NCI-H2107 (cell line): ENCODE measurements at places on chromosomes 3 and 15.

DNA sequence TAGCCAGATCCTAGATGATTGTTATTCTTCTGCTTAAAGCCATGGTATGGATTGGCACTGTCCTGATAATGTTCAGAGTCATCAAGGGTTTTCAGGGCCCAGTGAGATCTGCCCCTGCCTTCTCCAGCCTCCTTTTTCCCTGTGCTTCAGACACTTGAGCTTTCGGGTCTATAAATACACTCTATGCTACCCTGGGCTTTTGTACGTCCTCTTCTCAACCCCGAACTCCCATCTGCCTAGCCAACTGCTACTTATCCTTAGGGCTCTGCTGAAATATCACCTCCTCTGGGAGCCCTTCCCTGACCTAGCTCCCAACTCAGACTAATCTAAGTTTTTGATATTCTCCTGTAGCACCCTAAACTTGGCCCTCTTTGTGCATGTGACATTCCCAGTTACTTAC is 115.3 kb downstream of the OPA1 start:
- DNase-seq = no peak

GRCh38 chr3:187082758-187083375 is 56.4 kb downstream of the RPL39L start:
- no peak for DNase-seq

DNA sequence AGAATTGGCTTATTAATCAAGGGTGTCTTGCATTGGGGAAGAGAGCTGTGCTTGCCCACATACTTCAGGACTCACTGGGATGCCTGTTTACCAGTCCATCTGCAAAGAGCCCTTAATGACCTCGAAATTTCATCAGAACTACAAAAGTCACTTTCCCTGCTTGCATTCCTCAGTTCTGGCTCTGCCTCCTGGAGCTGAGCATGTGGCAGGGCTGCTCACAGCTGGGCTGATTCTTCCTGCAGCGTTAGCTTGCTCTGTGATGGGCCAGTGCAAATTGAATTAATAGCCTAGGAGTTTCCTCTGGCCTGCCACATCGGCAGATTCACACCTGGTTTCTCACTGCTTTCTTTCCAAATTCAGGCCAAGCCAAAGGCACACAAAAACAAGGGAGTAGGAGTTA is 108.9 kb downstream of the DUT start:
- no peak for DNase-seq

- no peak for DNase-seq
These were observed 2.6 kb downstream of the TRIM71 start for GRCh38 chr3:32820430-32820829.

DNA sequence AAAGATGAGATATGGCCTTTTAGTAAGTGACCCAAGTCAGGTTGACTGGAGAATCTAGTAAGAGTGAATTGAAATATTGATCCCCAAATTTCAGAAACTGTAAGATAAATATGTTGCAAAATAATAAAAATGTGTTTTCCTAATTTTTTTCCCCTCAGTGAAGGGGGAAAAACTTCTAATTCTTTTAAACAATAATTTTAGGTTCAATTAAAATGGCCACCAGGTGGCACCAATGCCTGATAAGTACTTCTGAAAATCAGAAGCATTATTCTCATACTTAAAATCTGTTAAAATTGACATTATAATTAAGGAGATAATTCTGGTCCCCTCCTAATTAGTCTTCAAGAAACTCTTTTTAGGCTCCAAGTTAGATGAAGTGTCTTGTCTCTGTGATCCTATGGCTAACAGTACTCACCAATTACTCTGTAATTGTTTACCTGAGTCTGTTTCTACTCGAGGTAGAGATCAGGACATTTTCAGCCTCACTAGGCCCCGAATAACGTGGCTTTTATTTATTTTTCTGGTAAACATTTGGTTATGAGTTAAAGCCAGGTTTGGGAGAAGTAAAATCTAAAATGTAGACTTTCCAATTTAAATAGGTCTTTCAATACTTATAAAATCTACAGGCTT is 52.6 kb downstream of the NMD3 start:
- DNase-seq = peak; percentile 21
